ENCODE measurements at places on chromosomes 1 and 21.

DNA sequence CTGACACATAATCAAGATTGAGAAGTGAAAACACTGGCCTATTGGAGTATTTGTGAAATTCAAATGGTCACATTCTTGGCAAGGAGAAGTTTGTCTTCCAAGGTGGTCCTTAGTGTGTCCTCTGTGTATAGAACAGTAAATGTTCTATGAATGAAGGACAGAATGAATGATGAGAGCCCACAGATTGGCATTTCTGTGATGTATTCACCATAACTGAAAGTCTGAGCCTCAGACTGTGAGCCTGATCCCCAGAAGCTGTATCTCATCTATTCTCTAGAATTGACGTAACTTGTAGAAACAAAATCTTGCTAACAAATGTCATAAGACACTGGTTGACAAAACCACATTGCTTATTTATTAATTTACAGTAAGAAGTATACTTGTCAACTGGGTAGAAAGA, 111.5 kb upstream of the ETV3 start:
- no peak for DNase-seq

DNA sequence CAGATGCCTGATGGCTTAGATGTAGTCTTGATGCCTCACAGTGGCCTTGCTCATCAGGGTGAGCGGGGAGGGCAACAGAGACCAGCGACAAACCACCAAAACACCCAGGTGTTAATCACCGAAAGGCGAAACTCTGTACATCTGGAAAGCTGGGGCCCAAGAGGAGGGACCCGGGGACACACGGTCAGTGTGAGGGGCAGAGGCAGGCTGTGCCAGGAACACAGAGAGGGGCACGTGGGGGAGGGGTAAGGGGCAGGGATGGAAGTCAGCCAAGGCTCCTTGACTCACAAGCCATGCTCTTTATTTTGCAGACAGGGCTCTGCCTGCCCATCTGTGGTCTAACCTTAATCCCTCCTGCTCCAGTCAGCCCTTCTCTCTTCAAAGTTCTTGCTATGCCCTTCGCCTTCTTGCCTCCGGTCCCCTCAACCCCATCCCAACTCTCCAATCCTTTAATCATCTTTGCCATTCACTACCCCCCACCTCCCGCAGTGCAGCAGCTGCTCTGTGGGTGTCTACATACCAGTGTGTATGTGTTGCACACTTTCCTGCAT, 4.3 kb downstream of the MEF2D start:
- DNase-seq = peak; percentile 54

DNA sequence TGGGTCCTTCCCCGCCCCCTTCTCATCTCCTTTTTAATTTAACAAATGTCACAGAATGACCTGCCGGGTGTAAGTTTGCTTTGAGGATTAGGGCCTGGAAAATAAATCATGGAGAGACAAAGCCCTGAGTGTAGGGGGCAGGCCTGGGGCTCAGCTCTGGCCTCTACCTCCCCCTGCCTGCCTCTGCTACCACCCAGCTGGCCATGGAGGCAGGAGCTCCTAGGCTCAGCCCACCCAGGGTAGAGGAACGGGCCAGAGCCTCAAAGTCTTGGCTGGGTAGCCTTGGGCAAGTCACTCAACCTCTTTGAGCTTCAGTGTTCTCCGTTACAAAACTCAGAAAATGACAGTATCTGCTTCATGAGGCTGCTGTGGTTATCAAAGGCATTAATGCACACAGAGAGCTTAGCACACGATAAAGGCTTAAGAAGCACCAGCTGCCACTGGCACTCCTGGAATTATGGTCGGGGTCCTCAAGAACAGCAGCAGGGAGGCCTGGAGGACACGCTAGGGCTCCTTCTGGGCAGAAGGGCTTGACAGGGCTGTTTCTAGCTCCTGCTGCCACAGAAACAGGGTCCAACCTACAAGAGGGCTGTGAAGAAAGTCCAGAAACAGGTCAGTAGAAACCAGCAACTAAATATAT, 39.0 kb downstream of the LRP8 start:
- DNase-seq = no peak

- no peak for DNase-seq
These were observed 24.0 kb downstream of the TMEM53 start for GRCh38 chr1:44650159-44650831.

DNA sequence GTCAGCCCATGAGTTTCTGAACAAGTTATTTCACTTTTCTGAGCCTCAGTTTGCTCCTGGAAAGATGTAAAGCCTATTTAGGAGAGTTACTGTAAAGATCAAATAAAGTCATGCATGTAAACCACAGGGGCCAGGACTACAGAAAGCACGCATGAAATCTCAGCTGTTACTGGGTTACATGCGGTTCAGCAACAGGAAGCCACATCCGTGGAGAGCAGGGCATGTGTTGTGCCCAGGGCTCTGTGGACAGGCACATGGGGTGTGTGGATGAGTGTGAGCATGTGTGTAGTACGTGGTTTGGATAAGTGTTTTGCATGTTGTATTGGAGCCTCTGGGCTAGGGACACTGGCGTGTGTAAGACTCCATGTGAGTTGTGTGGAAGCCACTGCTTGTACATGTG, 2.2 kb upstream of the EPHA2 start:
- DNase-seq = no peak

- no peak for DNase-seq
These were observed 2.2 kb upstream of the HENMT1 start for GRCh38 chr1:108663074-108663473.

DNA sequence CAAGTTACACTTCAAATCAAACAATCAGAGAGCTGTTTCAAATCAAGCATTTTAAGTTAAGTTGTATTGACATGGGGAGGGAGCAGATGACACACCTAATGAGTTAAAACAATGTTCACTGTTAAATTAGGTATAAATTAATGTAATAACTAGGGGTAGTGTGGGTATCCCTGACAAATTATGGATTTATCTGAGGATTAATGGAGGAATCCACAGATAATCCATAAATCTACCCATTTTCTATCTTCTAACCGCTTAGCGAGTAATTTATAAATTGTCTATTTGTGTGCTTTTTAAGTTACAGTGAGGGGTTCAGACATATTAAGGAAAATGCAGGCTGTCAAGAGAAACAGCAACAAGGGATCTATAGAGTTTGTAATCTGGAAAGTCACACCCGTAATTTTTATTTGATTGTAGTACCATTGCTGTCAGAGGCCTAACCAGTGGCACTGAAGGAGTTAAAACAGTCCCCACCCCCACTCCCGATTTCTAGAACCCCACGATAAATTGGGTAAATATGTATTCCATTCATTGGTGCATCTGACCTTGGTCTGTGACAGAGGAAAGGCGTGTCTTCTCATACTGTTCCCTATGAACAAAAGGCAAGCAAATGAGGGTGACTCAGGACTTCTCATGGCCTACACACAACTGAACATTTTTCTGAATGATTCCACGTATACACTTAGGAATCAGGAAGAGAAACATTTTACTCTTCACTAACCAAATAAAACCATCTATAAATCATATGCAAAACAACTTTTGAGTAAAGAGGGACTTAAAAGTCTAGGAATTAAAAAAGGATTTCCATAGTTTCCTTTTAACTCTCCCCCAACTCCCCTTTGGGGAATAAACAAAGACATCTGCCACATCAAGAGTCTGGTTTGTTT, 7.4 kb downstream of the IRF2BP2 start:
- peak; percentile 95 for DNase-seq

GRCh38 chr1:39268112-39268581, 63.7 kb downstream of the MACF1 start:
- DNase-seq = peak; percentile 84

DNA sequence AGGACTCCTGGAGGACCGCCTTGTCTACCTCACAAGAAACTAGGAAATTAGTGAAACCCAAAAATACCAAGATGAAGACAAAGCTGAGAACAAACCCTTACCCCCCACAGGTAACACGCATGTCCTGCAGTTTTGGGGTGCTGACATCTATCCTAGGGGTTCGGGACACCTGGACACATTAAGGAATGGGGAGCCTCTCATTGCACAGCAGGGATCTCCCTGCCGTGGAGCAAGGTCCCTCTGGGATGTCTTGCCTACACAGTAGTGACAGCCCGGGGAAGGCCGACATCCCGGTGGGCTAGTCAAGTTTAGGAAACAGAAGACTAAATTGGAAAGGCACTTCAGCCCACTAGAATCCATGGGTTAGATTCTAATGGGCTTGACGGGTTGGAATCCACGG, 44.5 kb downstream of the SIM2 start:
- no peak for DNase-seq

DNA sequence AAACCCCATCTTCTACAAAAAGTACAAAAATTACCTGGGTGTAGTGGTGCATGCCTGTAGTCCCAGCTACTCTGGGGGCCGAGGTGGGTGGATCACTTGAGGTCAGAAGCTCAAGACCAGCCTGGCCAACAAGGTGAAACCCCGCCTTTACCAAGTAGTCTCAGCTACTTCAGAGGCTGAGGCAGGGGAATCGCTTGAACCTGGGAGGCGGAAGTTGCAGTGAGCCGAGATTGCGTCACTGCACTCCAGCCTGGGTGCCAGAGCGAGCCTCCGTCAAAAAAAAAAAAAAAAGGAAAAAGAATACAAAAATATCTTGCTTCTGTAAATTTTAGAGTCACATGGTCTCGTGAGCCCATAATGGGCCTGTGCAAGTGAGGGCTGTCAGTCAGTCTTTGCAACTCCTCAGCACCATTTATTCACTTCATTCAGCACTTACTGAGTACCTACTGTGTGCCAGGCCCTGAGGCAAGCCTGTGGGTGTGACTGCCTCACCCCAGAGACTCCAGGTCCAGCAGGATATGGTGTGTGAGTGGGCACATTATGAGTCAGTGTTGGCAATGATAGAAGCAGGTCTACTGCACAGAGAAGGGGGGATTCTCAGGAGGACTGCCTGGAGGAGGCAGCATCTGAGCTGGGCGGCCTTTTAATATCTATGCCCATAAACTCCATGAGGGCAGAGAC, 46.8 kb upstream of the TARDBP start:
- no peak for DNase-seq

GRCh38 chr1:95974586-95974985, 740.6 kb downstream of the RWDD3 start:
- peak; percentile 81 for DNase-seq

DNA sequence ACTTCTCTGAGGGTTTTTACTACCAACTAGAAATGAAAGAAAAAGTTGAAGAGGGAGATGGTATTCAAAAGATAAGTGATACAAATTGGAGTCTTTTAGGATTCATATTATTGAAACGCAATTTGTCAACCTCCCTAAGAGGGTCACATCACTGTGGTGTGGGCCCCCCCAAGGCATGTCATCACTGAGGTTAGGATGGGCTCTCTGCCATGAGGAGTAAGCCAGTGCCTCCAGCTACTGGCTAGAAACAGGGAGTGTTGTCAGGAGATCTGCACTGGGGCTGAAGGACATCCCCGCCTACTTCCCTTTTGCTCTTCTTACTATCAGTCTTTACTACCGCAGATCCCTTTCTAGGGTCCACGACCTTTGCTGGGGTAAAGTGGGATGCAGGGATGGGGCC, 25.9 kb downstream of the ITSN1 start:
- peak; percentile 67 for DNase-seq

DNA sequence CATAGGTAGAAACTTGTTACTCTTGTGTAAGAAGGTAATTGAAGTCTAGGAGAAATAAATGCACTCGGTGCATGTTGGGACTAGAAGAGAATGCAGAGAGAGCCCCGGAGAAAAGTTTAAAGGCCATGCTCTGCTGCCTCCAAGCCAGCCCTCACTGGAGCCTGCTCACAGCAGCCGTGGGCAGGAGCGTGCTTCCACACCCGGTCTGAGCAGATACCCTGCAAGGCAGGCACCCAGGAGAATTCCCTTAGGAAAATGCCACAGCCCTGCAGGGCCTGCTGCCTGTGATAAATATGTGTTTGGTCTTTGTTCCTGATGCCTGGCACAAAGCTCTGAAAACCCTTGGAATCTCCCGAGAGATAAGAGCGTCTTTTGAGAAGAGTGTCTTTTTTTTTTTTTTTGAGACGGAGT, 22.8 kb downstream of the C2CD2 start:
- no peak for DNase-seq

GRCh38 chr1:95067062-95067461, 5.7 kb downstream of the ALG14 start:
- DNase-seq = no peak

- DNase-seq = peak; percentile 38
These were observed 198.4 kb upstream of the PTGFR start for GRCh38 chr1:78292361-78292760.

DNA sequence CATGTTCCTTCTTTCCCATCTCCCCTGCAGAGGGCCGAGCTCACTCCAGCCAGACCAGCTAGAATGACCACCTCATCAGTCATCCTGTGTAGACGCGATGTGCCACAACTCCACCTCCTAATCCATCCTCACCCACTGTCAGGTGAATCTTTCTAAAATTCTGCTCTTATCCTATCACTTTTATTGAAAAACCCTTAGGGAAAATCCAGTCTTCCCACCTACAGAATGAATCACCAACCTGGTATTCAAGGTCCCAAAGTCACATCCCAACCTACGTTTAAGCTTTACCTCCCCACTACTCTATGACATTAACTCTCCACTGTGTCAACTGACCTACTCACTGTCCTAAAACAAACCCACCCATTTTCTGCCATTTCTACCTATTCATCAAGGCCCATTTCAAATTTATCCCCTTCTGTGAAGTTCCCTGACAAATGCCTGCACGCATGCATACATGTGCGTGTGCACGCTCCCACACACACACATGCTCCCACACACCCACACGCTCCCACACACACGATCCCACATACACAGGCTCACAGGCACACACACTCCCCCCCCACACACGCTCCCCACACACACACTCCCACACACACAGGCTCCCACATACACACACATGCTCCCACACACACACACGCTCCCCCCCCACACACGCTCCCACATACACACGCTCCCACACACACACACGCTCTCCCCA, 27.7 kb downstream of the HSF2BP start:
- DNase-seq = no peak

GRCh38 chr1:45205011-45205909, 1.1 kb downstream of the ZSWIM5 start:
- peak; percentile 30 for DNase-seq

- DNase-seq = no peak
These were observed 440.8 kb downstream of the NPHP4 start for GRCh38 chr1:5551274-5551975.

DNA sequence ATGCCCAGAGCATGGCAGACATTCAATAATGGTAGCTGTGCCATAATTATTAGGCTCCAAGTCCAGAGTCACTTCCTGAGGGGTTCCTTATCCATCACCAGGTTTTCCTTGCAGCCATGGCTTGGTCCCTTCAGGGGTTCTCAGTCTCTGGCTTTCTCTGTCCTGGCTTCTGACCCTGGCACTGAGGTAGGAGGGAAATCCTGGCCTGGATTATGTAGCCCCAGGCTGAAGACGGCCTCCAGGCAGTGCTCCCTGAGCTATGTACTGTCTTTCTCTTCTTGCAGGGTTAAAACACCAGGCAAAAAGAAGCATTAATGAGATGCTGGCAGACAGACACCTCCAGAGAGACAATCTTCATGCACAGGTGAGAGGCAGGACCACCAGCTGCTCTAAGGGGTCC, 9.5 kb upstream of the PADI3 start:
- peak; percentile 95 for DNase-seq

- DNase-seq = no peak
These were observed 94.4 kb upstream of the BACE2 start for GRCh38 chr21:41073558-41073957.

- DNase-seq = no peak
These were observed 40.7 kb downstream of the VTCN1 start for GRCh38 chr1:117169871-117170596.

GRCh38 chr1:246455476-246455875, 51.6 kb downstream of the SMYD3 start:
- DNase-seq = no peak

GRCh38 chr1:57887964-57888491, 464.2 kb upstream of the DAB1 start:
- peak; percentile 36 for DNase-seq

All from fibroblast of skin of scalp (primary cell).